Cortex of kidney (tissue), 1 donor: ENCODE measurements at places on chromosomes 11 and 22.

DNA sequence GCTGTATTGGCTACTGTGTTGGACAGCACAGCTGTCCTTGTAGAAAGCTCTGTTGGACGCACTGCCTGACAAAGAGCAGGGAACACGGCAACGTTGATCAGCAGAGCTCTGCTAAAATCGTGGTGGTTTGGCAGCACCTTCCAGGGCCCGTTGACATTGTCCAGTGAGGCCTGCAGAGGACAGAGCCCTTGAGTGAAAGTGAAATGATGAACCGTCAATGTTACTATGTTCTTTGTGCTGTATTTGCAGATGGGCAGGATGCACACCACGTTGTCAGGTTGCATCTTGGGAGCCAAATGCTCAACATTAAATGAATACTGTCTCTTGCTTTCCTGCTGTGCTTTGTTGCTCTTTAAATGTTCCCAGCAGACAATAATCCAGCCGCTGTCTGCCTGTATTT lies 69.7 kb downstream of the NELL1 start:
- DNase-seq: no peak

- DNase-seq: no peak
Observed at GRCh38 chr11:108916935-108917334, 252.1 kb downstream of the DDX10 start.

DNA sequence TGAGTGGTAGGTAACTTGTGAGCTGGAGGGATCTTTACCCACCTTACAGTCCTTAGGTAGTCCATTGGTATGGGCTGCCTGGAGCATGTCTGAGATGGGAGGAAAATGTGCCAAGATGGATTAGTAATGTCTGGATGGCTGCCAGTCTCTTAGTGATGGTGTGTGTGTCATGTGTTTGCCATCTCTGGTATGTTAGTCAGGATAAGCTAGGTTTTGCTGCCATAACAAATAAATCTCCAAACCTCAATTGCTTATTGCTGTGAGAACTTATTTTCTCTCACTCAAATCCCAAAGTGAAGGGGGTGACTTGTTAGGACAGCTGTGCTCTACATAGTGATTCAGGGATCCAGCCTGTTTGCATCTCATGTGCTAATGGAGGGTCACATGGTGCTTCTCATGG lies 40.9 kb upstream of the MYEOV start:
- no peak for DNase-seq

DNA sequence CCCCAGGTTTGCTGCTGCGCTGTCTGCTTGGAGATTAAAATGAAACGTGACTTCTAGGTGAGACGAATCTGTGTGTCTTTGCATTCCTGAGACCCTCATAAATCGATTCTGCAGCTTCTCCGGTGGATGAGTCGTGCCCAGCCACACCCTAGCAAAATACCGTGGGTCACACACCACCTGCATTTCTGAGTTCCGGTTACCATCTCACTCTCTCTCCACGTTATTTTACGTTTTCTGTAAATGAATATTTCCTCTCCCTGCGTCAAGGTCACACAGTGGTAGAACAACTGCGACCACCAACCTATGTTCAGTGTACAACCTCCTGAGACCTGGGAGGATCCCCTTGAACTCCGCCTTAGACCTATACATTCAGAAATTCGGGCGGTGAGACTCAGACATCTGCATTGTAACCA lies 1.1 kb downstream of the YWHAH start:
- no peak for DNase-seq

- DNase-seq: no peak
Observed at GRCh38 chr22:46828323-46828900, 66.0 kb downstream of the TBC1D22A start.

GRCh38 chr11:3803726-3804495 lies 4.4 kb upstream of the PGAP2 start:
- no peak for DNase-seq
